Pulmonary artery endothelial cell (primary cell): ENCODE measurements at places on chromosomes 2 and 18. TPM values are rescaled to one million over a fixed set of nuclear protein-coding genes. Genes with fewer than 3 reads are reported as not detected.
A peak's percentile ranks its signal among the peaks of the same experiment; 100 is the strongest.

DNA sequence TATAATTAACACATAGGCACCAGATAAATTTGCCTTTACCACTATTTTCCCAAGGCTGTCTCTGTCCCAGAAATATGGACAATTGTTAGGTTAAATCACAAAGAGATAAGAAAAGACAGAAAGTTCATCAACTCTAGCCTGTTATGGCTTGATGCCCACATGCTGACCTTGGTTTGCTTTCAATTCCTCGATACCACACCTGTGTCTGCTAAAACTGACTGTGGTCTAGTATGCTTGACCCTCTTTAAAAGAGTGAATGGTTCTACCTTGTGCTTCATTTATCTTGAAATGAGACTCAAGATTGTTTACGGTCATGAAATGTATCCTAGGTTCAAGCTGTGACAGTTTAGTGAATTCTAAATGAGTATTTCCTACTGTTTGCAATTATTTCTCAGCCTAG lies 909.0 kb upstream of the LRRTM1 start:
- no peak for DNase-seq

- DNase-seq = no peak
Observed at GRCh38 chr2:17331636-17332035, 186.6 kb downstream of the RAD51AP2 start.

GRCh38 chr2:98299211-98299905 lies 46.9 kb upstream of the CNGA3 start:
- no peak for DNase-seq

- no peak for DNase-seq
Observed at GRCh38 chr2:20094955-20095354, 43.5 kb upstream of the LAPTM4A start.

GRCh38 chr2:102601730-102602129 lies 17.6 kb upstream of the SLC9A2 start:
- DNase-seq = no peak

GRCh38 chr2:188314314-188315054 lies 22.8 kb downstream of the GULP1 start:
- no peak for DNase-seq

GRCh38 chr2:101580528-101580927 lies 105.6 kb upstream of the RFX8 start:
- no peak for DNase-seq

- DNase-seq = no peak
Observed at GRCh38 chr2:20434588-20435294, 12.1 kb upstream of the RHOB start.

- DNase-seq = no peak
Observed at GRCh38 chr2:46051085-46051484, 246.1 kb upstream of the EPAS1 start.

DNA sequence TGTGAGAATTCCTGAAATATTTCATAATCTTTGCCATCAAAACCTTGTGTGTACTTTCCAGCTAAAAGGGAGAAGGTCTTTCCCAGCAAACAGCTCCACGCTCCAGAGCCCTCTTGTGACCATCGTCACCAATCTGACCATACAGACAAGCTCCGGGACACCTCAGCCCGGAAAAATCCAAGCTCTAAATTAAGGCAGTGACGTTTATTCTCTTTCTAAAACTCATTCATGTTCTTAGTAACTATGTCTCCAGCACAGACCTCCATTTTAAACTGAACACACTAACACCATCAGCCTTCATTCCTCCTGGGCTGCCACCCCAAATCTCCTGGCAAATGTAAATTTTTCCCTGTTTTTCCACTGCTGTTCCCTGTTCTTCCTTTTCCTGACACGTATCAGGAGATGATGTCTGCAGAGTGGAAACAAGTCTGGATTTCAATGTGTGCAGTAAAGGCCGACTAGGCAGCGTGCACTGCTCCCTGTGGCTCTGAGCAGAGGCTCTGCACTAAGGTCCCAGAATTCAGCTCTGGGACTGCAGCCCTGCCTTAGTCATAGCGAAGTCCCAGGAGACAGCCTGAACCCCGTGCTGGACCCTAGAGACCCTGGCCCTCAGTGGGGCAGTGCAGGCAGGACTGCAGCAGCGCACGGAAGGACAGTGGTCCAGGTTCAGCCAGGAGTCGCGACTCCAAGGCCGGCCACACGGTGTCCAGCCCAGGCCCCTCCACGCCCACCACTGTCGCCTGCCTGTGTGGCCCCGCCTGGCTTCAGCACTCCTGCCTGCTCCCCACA lies 452.5 kb upstream of the SALL3 start:
- no peak for DNase-seq

DNA sequence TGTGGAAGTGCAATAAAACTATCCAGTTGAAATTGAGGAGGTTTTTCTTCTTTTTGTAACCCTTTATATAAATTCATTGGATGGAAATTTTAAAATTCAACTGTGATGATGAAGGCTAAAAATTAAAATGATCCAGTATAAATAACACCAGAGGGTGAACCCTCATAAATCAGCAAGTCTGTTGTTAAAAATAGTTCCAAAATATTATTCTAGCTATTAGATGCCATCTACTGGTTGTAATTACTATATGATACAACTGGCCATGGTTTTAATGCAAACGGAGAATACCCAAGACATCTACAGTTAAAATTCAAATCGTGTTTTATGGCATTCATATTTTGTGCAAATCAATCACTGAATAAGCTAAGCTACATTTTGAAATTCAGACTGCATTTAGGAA lies 53.8 kb downstream of the TMEM200C start:
- DNase-seq = no peak

GRCh38 chr18:35389095-35389618 lies 12.0 kb upstream of the ZNF396 start:
- no peak for DNase-seq

- DNase-seq = no peak
Observed at GRCh38 chr18:12008842-12009580, 27.7 kb downstream of the IMPA2 start.

DNA sequence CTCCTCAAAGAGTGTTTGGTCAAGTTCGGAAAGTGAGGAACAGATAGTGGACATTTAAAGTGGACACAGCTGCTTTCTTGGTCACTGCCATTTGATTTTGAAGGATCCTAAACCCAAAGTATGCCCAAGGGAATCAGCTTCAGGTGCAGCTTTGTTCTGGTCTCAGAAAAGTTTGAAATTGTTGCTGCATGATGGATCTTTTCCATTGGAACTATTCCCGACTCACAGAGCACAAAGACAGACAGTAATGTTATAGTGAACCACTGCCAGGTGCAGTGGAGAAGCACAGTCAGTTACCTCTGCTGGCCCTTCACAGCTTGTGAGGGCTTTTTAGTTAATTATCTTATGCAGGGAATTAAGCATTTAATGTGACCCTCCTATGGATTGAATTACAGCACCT lies 301.7 kb downstream of the PHLPP1 start:
- DNase-seq = no peak

GRCh38 chr2:4908461-4908860 lies 783.7 kb upstream of the SOX11 start:
- DNase-seq = no peak

- DNase-seq = no peak
Observed at GRCh38 chr2:95350368-95350767, 52.1 kb upstream of the FAHD2A start.

DNA sequence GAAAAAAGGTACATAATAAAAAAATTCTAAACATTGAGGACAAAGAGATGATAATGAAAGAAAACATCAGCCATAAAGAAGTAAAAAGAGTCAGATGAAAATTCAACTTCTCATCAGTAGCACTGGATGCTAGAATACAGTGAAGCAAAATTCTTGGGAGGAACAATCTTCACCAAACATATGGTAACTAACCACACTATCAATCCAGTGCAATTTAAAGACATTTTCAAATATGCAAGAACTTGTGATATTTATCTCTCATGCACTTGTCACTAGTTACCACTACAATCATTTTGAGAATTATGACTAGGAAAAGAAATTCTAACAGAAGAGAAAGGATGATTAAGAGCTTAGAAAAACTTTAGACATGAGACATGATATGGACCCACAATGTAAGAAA lies 127.4 kb downstream of the RTTN start:
- no peak for DNase-seq

- DNase-seq = no peak
Observed at GRCh38 chr2:214808981-214809750, at the start of gene BARD1. Gene BARD1, minus strand, starts transcription at chr2:214809683. Its CDS starts 114 bp downstream, at chr2:214809569.

DNA sequence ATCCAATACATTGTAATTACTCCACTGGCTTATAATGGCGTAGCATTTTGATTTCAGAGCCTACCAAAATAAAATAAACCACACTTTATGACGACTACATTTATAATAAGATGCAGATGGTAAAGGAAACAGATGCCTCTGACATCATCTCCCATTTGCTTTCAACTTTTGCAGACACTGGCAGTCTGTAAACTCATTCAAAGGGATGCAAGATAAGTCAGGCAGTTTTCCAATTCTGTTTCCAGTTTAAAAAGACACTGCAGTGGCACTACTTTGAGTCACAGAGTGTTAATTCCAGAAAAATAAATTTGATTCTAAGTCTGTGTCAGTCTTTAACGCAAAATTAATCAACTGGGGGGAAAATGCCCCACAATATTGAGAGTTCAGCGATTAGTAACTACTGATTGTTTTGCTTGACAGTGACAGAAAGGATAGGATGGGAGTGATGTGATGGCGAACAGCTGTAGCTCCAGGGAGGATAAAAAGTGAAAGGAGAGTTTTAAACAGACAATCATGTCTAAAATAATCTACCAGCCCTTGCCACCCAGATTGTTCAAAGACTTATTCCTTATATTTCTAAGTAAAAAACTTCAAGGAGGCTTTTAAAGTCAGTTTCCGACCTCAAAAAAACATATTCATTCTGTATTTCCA lies 6.7 kb downstream of the DSEL start:
- DNase-seq = no peak

DNA sequence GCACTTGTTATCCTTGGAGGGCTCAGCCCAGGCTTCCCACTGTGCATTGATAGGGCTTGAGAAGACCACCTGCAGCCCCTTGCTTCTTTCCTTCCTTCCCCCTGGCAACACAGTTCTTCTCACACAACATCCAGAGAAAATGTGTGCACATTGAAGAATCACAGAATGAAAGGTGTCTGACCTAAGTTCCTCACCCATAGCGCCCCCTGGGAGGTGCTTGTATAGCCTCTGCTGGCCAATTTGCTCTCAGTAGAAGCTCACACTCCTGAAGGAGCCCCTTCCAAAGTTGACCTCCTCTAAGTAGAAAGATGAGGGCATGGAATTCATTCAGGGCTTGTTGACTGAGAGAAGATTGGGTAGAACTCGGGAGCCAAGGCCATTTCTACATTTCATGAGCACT lies 758.4 kb upstream of the KLHL29 start:
- DNase-seq = no peak

GRCh38 chr2:187554011-187554703 lies at the start of gene TFPI:
Gene TFPI, minus strand, starts transcription at chr2:187554435. Its CDS starts 50,667 bp downstream, at chr2:187503768.
- peak; percentile 73 for DNase-seq

The DSG1 gene
- not detected in 2 replicates for total RNA-seq

The SOS1 gene
- 13.3 and 18.6 TPM in 2 replicates for total RNA-seq

The ZC3H6 gene
- 1.8 and 2.7 TPM in 2 replicates for total RNA-seq

The MRPL53 gene
- 28.6 and 45.8 TPM in 2 replicates for total RNA-seq

The EPHA4 gene
- 29.5 and 33.4 TPM in 2 replicates for total RNA-seq

The FASTKD2 gene
- 47.2 and 58.1 TPM in 2 replicates for total RNA-seq

The AQP4 gene
- not detected in 2 replicates for total RNA-seq

The SLC9A4 gene
- total RNA-seq = not detected in 2 replicates

The SIX2 gene
- 0.14 and 0.20 TPM in 2 replicates for total RNA-seq

The CLEC4F gene
- total RNA-seq = not detected in 2 replicates

The GYPC gene
- total RNA-seq = 0.26 and 0.74 TPM in 2 replicates

The IL36A gene
- total RNA-seq = not detected in 2 replicates

The MAPRE2 gene
- 39.4 and 67.6 TPM in 2 replicates for total RNA-seq
